GM04504 (cell line): ENCODE measurements at places on chromosomes 16 and 17.

- no peak for DNase-seq
Measured at GRCh38 chr17:44604768-44605485, 47.6 kb downstream of the FZD2 start.

- DNase-seq: no peak
Measured at GRCh38 chr16:180101-180675, at the start of gene HBQ1. HBQ1 (plus strand) TSS chr16:180459; CDS start chr16:180487, 28 bp downstream.

GRCh38 chr16:26840691-26841090 lies 226.0 kb upstream of the C16orf82 start:
- DNase-seq: no peak

DNA sequence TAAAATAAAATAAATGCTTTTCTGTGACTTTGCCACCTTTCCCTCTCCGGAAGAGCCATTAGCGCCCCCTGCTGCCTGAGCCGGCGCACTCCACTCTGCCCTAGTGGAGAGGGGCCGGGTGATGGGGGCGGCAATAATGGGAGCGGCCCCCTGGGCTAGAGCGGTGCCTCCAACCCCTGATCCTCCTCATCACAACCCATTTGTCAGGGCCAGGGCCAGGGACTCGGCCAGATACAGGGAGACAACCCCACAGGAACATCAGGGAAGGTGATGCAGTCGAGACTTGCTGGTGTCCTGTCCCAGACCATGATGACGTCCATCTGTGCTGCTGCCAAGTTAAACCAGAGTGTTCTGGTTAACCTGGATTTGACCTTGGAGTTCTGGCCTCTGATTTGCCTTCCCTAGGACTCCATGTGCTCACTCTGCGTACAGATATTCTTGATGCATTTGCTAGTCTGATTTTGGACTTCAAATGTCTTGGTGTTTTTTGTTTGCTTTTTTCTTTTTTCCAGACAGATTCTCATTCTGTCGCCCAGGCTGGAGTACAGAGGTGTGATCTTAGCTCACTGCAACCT lies 46.1 kb upstream of the BPTF start:
- DNase-seq: no peak

DNA sequence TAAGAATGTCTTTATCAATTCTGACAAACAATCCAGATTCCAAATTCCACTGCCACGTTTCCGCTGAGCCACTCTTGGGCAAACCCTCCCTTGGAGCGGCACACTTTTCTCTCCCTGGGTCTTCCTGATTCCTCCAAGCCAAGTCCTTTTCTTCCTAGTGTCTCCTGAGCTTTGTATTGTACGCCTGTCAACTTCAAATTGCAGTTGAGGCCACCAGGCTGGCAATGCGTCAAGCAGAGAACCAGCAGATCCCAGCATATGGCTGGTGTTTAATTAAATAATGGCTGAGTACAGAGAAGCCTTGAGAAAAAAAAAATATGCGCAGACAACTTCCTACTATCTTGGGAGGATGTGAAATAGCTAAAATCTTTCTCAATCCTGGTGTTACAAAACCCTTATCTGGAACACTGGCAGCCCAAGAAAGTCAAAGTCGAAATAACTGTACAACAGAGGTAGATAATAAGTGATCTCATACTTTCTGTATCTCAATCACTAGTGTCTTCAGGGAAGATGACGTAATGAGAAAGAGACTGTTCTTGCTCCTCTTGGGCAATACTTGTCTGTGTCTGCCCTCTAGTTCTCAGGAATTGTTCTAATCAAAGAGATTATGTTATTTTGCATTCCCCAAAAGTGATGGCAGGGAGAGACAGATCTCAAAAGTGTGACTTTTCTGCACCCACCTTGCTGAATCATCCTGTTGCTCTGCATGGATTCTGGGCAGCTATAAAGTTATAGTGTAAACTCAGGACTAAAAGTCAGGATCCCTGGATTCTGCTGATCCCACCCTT lies 15.0 kb downstream of the SMIM36 start:
- no peak for DNase-seq

DNA sequence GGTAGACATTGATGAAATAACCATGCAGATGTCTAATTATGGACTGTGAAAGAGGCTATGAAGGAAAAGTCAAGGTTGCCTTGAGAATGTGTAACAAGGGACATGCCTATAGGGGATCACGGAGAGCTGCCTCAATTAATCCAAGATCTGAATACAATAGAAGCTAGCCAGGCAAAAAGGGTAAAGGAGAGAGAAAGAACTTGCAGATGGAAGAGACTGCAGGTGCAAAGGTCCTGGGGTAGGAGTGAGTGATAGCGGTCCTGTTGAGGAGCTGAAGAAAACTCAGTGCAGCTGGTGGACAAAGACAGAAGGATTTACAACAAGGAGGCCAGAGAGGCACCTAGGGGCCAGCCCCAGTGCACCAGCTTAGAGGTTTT lies 15.9 kb upstream of the TNS4 start:
- no peak for DNase-seq
